ENCODE measurements at places on chromosomes 3 and 15. TPM values are rescaled to one million over a fixed set of nuclear protein-coding genes. Genes with fewer than 3 reads are reported as not detected.

GRCh38 chr15:87577336-87577735 is 679.2 kb downstream of the NTRK3 start:
- DNase-seq: no peak
- no peak overlapping the region for H3K27ac ChIP-seq
- H3K4me3 ChIP-seq: no peak overlapping the region
- no peaks in the 10 kb centered on the region for H3K4me1 ChIP-seq
- no peaks in the 10 kb centered on the region for H3K27me3 ChIP-seq
- H3K36me3 ChIP-seq: no peaks in the 10 kb centered on the region

DNA sequence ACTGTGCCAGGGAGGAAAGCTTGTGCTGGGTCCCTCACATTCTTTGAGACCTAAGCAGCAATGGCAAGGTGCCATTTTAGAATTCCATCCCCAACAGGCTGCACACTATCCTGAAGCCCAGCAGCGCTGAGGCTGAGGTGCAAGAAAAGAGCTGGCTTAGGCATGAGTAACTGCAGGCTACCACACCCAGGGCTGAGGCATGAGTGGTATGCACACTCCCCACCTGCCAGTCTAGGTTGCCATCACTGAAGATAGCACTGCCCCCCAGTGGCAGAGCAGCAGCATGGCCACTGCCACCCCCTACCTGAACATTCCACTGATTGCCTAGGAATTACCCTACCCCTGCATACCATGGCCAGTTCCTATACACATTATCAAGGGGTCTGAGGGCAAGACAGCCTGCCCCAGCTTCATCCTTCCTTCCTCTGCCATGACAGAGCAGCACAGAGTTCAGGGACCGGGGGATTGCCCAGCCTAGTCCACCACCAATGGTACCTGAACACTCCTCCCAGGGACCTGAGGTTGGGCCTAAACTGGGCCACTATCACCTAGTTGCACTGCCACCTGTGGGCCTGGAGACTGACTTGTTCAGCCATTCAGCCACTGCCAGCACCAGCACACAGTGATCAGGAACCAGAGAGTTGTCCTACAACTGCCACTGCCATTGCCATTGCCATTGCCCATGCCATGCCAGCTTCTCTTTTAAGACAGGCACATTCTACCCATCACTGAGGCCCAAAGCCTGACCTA is 129.8 kb downstream of the SATB1 start:
- peak; percentile 21 for DNase-seq
- H3K4me3 ChIP-seq: no peak overlapping the region
- H3K27ac ChIP-seq: no peak overlapping the region
- no peaks in the 10 kb centered on the region for H3K4me1 ChIP-seq

GRCh38 chr15:97502038-97502437 is 458.5 kb upstream of the ARRDC4 start:
- no peak for DNase-seq
- H3K4me3 ChIP-seq: no peak overlapping the region
- H3K4me1 ChIP-seq: no peaks in the 10 kb centered on the region
- H3K27me3 ChIP-seq: no peaks in the 10 kb centered on the region
- no peaks in the 10 kb centered on the region for H3K36me3 ChIP-seq

- H3K27me3 ChIP-seq: peaks cover 3% of the 10 kb centered on the region
- peak within 1 kb of the TSS; percentile 86 for H3K4me3 ChIP-seq
- peak within 1 kb of the TSS; percentile 98 for H3K27ac ChIP-seq
- peak; percentile 85 for DNase-seq
Measured at GRCh38 chr15:74937590-74938371, at the start of gene COX5A. TSS of gene COX5A (minus strand) at chr15:74938073. CDS start at chr15:74938014, 59 bp downstream.

DUOXA2 gene
- total RNA-seq: not detected

CCR5 gene
- not detected for total RNA-seq

ANKUB1 gene
- total RNA-seq: not detected

CHL1 gene
- total RNA-seq: not detected

GRCh38 chr15:65518633-65519285 is 1.3 kb upstream of the DPP8 start:
- H3K27ac ChIP-seq: no peak overlapping the region
- H3K27me3 ChIP-seq: no peaks in the 10 kb centered on the region
- H3K36me3 ChIP-seq: no peaks in the 10 kb centered on the region
- H3K4me3 ChIP-seq: no peak overlapping the region
- no peak for DNase-seq

Data from HepG2 (cell line).